ENCODE measurements at places on chromosomes 13 and 19.

DNA sequence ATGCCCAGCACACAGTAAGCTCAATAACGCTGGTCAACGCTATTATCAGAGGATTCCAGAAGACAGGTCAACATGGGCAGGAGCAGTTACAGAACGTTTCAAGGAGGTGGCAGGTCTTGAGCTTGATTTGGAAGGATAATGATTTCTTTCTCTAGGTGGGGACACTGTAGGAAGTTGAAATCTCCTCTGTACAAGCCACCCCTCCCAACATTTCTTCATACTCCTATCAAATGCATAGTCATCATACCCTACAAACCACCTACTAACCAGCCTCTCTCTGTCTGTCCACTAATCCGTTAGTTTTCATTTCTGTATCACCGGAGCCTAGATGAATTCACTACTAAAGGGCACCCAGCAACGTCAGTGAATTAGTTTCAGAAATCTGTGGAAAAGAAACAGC lies 1.3 kb downstream of the ATP7B start:
- no peak for DNase-seq

DNA sequence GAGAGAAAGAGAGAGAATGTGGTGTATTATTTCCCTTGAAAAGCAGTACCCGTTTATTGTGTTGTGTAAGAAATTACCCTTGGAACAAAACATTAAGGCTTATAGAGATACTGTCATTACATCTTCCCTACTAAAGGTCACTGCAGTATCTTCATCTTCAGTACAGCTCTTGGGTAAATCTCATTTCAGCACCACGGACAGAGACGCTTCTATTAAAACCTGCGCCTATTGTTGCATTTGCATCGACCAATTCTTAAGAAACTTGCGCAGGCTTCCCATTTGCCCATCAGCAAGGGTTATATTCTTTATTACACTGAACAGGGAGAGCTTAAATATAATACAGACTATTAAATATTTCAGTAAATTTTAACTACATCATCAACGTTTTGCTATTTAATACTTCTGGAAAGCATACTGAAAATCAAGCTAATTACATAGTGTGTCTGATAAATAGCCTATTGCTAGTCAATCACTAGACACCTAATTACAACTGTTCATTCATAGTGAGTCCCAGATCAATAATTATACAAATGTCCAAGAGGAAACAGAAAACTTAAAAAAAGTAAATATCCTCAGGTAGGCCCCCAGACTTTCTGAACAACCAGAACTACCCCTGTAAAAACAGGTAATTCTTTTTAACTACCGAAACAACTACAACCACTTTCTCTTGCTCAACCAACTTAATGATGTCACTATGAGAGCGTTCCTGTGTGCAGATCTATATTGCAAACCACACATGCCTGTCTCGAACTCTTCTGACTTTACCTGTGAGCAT lies 350.6 kb downstream of the LIG4 start:
- no peak for DNase-seq

- no peak for DNase-seq
Measured at GRCh38 chr13:25380082-25380481, 8.3 kb downstream of the ATP8A2 start.

DNA sequence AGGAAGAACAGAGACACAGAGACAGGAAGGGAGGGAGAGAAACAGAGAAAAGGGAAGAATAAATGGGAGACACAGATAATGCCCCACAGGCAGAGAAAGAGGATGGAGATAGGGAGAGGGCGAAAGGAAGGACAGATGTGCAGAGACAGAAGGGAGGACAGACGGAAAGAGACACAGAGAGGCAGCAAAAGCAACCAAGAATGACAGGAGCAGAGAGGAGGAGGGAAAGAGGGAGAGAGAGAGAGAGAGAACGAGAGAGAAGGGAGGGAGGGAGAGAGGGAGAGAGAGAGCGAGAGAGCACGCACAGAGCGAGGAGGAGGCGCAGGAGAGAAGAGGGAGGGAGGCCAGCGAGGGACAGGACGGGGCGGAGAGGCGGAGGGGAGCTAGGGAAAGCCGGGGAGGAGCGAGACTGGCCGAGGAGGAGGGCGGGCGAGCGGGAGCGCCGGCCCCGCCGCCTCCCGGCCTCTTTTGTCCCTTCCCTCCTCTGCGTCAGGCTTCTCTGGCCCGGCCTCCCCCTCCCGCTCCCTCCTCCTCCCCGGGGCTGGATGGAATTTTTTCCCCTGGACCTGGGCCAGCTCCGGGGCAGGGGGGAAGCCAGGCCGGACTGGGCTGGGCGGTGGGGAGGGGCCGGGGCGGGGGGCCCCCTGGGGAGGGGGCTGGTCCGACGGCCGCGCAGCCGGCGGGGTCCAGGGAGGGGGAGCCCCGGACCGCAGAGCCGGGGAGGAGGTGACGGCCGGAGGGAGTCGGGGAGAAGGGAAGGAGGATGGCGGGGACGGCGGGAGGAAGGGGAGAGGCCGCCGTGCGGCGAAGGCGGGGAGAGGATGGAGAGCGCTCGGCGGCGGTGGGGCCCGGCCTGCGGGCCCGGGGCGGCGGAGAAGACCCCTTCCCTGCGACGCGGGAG lies 4.2 kb upstream of the SPACA6 start:
- no peak for DNase-seq

DNA sequence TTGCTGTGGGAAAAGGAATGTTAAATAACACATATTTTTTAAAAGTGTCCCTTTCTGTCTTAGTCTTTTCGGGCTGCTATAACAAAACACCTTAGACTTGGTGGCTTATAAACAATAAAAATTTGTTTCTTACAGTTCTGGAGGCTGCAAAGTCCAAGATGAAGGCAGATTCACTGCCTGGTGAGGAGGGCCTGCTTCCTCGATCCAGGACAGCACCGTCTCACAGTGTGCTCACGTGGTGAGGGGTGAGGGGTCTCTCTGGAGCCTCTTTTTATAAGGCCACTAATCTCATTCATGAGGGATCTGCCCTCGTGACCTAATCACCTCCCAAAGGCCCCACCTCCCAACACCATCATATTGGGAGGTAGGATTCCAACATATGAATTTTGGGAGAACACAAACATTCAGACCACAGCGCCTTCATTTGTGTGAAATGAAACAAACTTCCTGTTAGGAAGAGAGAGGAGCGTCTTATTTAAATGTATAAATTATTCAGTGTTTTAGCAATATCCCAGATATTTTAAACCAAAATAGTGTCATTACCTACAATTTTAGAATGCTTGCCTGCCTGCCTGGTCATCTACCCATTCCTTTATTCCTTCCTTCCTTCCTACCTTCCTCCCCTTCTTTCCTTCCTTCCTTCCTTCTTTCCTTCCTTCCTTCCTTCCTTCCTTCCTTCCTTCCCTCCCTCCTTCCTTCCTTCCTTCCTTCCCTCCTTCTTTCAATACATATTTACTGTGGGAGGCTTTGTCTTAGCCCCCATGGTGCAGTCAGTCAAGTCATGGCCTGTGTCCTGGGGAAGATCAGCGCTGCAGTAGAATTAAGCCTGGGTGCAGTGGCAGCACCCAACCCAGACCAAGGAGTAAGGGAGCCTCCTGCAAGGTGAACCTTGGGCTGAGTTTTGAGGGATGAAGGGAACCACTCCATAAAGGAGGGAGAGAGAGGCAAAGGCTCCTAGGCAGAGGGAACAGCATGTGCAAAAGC lies 84.2 kb downstream of the TEX26 start:
- no peak for DNase-seq

DNA sequence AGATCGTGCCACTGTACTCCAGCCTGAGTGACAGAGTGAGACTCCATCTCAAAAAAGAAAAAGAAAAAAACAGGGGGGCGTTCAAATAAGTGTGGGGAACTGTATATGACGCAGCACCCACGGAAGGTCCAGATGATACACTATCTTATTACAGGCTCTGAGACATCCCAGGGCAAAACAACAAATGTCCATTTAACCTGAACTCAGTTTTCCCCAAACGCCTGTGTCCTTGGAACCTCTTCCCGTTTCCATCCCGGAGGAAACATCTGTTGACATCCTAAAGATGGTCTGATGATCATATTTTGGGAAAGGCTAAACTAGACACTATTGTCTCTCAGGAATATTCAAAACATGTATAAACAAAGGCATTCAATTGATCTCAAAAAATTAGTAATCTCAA lies 72.4 kb downstream of the COL4A1 start:
- no peak for DNase-seq

DNA sequence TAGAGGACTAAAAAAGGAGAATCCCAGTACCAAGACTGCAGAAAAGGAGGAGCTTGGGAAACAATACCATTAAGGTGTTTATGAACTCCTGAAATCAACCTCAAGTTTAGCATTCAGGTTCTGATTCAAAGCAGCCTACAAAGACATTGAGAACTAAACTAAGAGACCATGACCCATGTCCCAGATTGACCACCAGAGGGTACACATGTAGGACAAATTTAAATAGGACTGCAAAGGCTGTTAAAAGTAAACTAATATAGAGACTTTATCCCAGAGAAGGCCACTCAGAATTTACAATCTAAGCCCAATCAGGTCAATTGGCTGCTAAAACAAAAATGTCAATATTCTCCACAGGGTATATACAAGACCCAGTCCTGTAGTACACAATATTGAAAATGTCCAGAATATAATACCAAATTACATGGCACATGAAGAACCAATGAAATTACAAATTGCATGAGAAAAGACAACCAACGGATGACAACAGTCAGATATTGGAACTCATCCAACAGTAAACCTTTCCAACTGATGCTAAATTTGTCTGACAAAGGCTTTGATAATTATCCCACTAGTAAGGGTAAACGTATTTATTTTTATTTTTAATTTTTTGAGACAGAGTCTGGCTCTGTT lies 682.4 kb downstream of the UQCRFS1 start:
- no peak for DNase-seq

DNA sequence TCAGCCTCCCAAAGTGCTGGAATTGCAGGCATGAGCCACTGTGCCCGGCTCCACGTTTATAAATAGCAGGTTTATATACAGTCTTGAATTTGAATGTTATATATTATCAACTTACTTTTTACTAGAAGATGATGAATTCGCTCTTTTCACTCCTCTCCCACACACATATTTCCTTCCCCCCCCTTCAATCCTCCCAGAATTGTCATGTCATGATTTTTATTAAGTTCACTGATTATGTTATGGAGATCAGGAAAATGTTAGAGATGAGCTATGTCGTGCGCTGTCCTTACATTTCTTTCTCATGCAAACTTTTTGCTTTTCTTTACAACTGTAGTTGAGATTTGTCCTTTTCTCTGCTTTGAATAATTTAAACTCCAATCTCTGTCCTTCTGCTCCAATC lies 17.8 kb upstream of the GRAMD1A start:
- DNase-seq = no peak

DNA sequence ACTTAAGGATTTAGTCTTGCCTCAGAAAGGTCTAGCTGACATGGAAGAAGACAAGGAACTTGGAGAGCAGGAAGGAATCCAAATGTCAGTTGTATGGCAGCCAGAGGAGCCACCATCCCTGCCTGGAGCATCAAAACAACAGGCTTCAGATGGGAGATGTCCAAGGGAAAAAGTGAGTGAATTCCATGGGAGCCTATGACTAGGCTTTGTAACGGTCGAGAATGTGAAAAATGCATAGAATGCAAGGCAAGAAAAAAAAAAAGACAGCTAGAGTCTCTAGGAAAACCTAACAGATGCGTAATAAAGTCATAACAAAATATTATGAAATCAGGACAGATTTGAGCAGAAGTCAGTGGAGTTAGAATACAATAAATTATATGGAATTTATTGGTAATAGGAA lies 183.7 kb upstream of the LSM14A start:
- DNase-seq = no peak

- DNase-seq = no peak
Measured at GRCh38 chr19:10885201-10886169, 14.1 kb downstream of the CARM1 start.
